ENCODE measurements at places on chromosomes 6 and 20.
A peak's percentile ranks its signal among the peaks of the same experiment; 100 is the strongest.

GRCh38 chr6:37210313-37210968, 40.5 kb downstream of the PIM1 start:
- peak; percentile 46 for DNase-seq

- no peak for DNase-seq
These were observed 20.0 kb downstream of the CCN2 start for GRCh38 chr6:131931063-131931750.

GRCh38 chr6:474453-475185, 83.1 kb downstream of the IRF4 start:
- DNase-seq: peak; percentile 74

DNA sequence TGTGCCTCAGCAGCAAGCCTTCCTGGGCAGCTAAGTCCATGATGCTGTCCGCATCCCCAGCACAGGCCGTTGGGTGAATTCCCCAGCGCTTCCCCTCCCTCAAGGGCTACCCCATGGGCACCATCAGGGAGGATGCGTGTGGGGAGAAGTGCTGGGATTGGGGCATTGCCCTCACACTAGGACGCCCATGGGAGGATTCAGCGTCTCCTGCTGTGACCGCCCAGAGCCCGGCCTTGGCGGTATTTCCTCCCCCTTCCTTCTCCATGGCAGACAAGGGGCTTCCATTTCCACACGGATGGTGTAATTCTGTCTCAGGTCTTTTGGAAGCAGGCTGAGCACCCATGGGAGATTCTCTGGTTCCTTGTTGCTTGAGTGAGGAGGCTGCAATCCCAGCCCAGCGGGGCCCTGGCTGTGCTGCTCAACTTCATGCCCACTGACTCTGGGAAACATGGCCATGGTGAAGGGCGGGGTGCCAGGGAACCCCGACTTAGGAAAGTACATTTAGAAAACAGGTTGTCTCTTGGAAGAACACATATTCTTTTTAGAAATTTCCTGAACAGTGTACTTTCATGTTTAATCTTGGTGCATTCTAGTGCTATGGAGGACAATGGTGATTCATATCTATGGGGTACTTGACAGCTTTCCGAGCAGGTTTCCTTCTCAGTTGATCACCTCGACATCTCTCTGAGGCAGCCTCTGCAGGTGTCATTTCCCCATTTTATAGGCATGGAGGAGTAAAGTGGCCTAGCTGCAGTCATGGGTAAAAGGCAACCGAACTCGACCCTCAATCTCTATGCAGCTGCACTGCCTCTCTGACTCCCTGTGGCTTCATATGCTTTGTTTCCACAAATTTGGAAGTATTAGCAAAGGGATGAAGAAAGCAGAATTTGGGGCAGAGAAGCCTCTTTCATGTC, 178.2 kb upstream of the CST7 start:
- no peak for DNase-seq

- DNase-seq: no peak
These were observed 40.4 kb downstream of the FAM8A1 start for GRCh38 chr6:17640477-17640917.

DNA sequence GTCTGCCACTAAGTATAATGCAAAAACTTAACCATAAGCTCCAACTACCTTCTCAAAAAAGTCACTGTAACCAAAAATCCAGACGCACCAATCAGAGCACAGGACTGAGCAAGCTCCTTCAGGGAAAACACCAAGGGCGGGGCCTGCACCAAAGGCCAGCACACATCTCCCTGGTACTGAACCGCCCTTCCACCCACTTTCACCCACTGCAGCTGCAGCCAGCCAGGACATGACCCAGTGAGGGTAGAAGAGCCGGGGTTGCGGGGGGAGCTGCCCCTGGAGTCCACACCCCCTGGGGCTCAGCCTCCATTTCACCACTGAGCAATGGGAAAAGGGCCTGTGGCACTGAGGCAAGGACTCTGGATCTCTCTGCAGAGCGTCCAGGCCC, 54.3 kb downstream of the TAF4 start:
- DNase-seq: no peak

DNA sequence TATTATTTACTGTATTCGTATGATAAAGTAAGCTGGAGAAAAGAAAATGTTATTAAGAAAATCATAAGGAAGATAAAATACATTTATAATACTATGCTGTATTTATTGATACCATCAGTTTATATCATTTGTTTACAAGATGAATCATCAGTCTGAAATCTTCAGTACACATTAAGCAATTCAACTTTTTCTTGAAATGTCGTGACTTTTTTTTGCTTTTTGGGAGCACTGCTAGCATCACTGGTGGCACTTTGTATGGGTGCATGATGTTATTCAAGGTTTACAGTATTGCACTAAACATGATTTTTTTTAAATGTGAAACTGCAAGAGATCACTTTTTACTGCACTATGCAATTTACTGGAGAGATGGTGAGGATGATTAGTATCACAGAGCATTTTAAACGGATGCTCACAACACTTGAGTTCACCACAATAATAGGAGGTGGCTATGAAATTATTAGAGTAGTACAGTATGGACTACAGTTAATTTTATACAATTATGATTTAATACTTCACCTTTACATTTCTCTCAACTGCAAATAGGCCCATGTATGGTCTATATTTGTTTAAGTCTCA, 85.9 kb downstream of the SNAP25 start:
- no peak for DNase-seq

GRCh38 chr20:37673444-37673843, 20.4 kb upstream of the CTNNBL1 start:
- DNase-seq: no peak

- DNase-seq: no peak
These were observed 239.6 kb upstream of the DEFB112 start for GRCh38 chr6:50289366-50289765.

DNA sequence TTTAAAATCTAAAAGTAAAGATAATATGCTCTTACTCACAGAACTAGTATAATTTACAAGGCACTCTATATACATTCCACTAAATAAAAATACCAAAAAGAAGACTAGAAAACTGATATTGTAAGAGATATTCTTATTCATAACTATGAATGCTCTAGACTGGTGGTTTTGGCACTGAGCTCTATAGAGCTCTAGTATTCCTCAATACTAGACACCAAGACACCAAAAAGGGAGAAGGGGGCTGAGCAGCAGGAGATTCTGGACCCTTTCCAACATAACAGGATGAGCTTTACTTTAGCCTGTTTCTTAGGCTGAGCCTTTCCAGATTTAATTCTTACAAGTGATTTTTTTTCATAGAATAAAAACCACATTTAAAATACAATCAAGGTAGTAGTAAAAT, 173.6 kb downstream of the COL21A1 start:
- DNase-seq: no peak

GRCh38 chr6:120392941-120393340, 941.3 kb downstream of the TBC1D32 start:
- DNase-seq: no peak
